NCI-H1694 treated with DMSO at 0.1 percent for 48 hours (cell line): ENCODE measurements at places on chromosomes 5 and 9.

DNA sequence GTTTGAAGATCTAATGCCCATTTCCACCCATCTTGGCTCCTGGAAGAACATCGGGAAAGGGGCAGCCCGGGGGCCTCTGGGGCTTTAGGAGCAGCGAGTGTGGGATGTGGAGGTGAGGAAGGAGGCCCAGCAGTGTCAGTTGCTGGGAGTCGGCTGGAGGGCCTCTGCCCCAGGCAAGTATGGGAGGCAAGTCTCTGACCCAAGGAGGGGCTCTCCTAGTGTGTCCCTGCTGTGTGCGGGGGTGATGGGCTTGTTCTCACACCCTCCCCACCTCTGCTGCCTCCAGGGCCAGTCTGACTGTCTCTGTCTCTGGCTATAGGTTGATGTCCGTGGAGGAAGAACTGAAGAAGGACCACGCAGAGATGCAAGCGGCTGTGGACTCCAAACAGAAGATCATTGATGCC is 129.7 kb downstream of the DAB2IP start:
- no peak for DNase-seq

DNA sequence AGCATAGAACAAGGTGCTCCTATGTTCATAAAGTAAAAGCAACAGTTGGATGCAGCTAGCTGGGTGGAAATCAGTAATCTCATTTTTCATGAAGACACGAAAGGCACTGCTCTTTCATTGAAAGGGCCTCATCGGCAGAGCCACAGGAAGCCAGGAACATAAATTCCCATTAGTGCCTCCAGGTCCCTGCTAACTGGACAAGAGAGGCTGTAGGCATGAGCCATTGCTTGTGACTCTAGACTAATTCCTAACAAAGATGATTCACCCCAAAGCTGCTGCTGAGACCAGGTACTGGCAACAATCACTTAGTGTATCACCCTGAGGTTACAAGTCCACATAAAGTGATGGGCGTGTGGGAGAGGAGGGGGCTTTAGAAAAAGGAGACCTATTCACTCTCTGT is 141.8 kb downstream of the BRINP1 start:
- no peak for DNase-seq

GRCh38 chr5:121573721-121574382 is 277.8 kb upstream of the FTMT start:
- no peak for DNase-seq

- DNase-seq, result no peak
Measured at GRCh38 chr5:149561848-149562247, 10.6 kb upstream of the CSNK1A1 start.

DNA sequence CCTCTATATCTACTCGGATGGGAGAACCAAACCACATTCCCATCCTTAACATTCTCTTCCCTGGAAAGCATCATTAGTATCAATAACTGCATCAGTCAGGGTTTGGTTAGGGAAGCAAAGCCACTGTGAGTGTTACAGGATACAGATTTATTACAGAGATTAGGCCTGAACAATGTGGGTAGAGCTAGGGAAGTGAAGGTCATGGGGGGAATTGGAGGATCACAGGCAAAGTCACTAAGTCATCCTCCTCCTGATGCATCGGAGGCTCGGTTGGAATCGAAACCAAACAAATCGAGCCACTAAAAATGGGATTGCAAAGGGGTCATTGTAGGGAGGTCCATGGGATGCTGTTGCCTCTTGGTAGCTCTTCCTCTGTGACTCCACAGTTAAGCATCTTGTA is 61.8 kb upstream of the ZBTB43 start:
- no peak for DNase-seq
